Activated T-cell treated with anti-CD3 and anti-CD28 coated beads for 24 hours (primary cell): ENCODE measurements at places on chromosomes 2 and 18.

- DNase-seq: no peak
These were observed 93.4 kb downstream of the DOCK10 start for GRCh38 chr2:224948859-224949258.

DNA sequence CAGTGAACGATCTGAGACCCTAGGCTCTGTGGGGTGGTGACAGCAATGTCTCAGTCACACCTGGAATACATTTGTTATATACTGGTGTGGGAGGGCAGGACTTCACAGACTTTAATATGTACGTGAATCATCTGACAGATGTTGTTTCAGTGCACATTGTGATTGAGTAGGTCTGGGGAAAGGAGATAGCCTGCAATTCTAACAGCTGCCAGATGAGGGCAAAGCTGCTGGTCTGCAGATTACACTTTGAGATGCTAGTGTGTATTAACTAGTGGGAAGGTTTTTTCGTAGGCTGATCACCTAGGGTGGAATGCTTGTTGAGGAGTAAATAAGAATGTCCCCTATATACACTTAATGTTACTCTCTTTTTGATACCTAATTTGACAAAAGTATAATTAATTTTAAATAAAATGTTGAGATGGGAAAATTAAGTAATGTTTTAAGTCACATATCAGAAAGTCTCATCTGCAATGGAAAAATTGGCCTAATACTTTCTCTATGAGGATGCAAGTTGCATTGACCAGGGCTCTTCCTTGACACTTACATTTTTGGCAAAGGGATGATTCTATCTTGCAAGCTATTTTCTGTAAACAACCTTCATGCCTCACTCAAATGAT lies 496.9 kb upstream of the HNMT start:
- no peak for DNase-seq

- DNase-seq: no peak
These were observed 195.6 kb downstream of the TMX3 start for GRCh38 chr18:68519336-68519735.

DNA sequence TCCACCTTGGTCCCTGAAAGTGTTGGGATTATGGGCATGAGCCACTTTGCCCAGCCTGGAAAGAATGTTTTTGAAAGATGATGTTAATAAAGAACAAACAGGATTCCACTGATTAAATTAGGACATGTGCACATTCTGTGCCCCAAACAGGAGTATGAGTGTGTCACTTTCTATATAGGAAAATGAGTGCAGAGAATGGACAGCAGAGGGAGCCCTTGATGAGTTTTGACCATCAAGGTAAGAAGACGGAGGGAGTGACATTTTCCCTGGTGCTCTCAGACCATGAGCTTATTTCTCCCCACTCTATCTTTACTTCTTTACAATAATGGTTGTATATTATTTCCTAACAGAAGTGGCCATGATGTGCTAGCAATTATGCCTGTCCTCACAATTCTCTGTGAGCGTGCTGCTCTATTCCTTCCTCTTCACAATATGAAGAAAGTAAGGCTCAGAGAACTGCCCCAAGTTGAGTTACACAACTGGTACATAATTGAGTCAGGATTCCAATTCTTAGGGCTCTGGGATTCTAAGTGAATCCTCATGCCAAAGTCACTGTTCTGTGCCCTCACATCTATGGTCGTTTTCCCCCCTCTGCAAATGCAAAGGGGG lies 20.6 kb downstream of the RPL37A start:
- peak; percentile 46 for DNase-seq

DNA sequence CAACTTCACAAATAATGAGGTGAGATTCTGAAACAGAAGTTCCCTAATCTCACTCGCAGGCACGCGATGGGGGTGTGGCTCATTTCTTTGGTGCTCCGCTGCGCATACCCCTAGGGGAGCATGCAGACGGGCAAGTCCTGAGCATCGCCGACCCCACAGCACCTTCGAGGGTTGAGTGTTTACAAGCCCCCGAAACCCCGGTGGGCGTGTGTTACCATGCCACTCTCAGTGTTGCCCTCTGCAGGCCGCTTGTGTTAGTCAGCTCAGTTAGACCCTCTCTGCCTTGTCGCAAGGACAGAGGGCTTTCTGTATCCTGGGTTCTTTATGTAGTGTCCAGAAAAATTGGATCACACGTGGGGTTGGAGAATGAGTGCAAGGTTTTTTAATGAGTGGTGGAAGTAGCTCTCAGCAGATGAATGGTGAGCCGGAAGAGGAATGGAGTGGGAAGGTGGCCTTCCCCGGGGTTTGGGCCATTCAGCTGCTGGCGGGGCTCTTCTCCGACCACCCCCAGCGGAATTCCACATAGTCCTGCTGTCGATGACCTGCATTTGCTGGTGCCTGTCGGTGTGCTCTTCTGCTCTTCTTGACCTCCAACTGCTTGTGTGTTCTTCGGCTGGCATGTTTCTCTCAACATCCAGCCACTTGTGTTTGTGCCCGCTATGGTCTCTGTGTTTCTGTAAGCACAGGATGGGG lies 191.3 kb downstream of the RPRM start:
- DNase-seq: no peak

DNA sequence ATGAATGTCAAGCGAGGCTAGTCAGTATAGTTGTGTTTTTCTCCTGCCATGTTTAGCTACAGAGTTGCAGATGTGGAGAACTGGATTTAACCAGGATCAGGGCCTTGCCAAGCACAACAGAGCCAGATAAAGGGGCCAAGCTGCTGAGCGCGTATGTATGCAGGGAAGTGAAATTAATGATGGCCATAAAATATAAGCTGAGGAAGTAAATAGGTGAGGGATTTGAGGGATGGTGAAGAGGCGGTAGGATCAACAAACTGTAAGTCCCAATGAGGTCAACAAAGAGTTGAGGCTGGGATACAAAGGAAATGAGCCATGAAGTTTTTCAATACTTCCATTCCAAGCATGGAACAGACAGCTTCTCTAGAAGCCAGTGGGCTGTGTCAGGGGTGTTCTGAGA lies 10.6 kb downstream of the LRP2 start:
- no peak for DNase-seq

DNA sequence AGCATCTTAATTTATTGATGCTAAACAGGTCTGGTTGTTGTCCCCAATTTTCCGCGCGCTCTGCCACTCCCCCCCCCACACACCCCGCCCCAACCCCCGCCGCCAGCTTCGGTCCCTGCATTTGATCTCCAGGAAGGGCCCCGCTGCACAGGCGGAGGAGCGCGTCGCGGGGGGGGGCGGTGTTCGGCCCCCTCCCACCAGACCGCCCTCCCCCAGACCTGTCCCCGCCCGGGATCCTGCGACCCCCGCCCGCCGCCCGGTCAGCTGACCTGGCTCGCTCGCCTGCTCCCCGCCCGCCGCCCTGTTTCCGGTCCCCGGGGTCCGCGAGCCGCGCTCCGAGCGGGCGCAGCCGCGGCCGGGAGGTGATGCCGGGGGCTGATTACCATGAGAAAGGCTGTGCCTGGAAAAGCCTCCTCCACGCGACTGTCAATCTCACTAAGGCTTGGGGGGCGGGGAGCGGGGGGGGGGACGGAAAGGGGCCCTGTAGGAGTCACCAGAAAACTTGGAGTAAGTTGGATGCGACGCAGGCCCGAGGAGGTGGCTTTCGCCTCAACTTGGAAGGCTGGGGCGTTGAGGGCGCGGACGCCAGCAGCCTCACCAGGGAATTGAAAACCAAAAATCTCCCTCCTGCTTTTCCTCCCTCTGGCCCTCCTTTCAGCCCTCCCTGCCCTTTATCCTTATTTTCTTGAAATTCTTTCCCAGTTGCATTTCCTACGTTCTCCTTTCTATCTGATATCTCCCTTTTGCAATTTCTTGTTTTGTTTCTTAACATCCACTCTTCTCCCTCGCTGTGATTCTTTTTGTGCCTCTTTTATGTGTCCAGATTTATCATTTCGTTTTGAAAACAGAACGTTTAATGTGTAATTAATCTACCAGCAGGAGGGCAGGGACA lies 4.4 kb upstream of the ZEB2 start:
- no peak for DNase-seq

GRCh38 chr2:196546151-196546919 lies 93.2 kb upstream of the CCDC150 start:
- DNase-seq: no peak

DNA sequence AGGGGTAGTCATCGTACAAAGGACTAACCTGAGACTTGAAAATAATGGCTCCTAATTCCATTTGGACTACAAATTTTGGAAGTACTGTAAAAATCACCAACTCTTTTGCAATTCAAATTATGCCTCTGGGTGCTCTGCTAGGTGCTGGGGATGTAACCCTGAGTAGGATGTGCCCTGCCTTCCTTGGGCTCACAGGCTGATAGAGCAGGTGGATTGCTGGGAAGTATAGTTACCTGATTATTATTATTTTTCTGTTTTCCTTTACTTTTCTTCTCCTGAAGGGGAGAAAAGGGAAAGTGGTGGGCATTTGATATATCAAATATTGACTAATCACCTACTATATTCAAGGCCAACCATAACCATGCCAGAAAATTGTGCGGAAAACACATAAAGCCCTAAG lies 119.3 kb upstream of the RIOK3 start:
- DNase-seq: no peak

- DNase-seq: no peak
These were observed 20.7 kb upstream of the TTN start for GRCh38 chr2:178827739-178828485.

DNA sequence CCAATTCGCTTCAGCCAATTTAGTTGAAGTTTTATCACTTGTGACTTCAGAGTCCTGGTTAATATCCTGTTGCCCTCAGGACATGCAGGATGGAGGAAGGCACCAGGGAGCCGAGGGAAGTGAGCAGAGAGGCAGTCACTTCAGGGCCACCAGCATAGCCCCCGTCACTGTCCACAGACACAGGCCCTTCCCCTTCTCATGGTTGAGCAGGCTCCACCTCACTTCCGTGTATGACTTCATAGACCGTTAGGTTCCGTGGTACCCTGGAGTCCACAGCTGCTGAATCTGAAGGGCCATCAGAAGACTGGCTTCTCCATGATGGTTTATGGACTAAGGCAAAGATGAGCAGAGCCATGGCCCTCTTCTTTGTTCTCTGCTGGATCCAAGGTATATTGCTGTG lies at the start of gene C2orf92:
Gene C2orf92 (plus strand): TSS at position 266 of the 400 bp plus-strand sequence. CDS start 76 bp downstream, at position 342.
- no peak for DNase-seq

DNA sequence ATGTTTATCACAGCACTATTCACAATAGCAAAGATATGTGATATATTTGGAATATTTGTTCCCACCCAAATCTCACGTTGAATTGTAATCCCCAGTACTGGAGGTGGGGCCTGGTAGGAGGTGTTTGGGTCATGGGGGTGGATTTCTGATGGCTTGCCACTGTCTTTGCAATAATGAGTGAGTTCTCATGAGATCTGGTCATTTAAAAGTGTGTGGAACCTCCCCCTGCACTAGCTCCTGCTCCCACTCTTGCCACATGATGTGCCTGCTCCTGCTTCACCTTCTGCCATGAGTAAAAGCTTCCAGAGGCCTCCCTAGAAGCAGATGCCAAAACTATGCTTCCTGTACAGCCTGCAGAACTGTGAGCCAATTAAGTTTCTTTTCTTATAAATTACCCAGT lies 72.2 kb upstream of the DYNC1I2 start:
- DNase-seq: no peak

GRCh38 chr2:83900862-83901261 lies 558.2 kb downstream of the SUCLG1 start:
- no peak for DNase-seq

DNA sequence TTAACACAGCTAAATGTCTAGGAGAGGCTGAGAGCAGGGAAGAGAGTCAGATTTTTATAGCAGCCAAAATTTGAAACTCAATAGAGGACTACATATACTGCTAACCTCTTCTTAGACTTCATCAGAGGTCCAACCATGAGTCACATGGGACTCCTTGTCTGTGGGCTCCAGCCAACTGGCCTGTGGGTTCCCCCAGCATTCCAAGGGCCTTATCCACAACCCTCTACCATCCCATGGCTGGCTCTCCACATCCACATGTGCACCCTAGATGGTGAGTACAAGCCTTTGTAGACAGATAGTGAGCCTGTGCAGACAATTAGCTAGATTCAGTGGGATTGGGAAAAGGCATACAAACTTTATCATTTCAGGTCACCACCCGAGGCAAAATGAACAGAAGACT lies 901.9 kb upstream of the ZEB2 start:
- no peak for DNase-seq

DNA sequence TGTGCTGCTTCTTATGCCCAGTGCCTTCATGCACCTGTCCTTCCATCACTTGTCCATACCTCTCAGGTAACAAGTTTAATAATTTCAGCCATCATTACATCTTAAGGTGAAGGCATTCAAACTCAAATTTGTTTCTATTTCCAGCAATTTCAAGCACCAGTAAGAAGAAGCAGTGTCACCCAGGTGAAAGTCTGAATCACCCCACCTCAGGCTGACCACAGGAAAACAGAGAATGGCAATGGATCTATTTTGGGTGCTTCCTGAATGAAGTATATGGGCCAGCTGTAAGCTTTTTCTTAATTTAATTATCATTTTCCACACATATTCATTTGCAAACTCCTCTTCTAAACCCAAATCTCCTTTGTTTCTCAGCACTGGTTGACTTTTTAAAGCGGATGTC lies 372.7 kb upstream of the SOX11 start:
- no peak for DNase-seq

- no peak for DNase-seq
These were observed 11.2 kb downstream of the VIL1 start for GRCh38 chr2:218429911-218430692.

DNA sequence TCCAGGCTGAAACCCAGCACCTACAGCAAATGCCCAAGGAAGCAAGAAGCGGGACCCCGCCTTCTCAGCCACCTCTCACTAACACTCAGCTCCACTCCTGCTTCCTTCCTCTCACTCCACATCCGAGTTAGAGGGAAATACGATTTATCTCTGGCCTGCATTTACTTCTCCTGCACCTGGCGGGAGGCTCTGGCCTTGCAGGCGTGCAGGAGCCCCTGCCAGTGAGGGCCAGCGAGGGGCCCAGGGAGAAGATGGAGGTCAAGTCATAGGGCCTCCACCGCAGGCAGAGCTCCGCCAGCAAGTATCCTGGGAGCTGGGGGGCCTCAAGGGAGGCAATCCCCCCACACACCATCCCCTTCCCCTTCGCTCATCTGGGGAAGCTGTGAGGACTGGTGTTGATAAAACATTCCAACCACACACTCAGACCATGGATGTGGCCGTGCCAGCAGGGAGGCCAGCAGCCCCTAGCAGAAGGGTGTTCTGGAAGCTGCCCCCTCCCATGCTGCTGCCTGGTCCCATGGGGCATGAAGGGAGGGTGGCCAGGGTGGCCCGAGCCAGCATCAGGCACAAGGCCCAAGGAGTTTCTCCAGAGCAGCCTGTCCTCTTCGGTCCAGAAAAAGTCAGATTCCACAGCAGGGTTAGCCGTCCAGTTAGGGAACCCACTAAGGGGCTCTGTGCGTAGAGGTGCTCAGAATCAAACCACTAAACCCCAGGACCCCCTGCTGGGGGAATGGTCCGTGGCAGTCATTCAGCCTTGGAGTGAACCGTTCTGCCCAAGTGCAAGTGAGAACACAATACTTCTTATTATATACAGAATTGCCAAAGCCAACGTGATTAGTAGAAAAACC lies 91.2 kb downstream of the HDAC4 start:
- DNase-seq: no peak

GRCh38 chr2:47221039-47221438 lies 65.9 kb upstream of the STPG4 start:
- no peak for DNase-seq
